T-helper 17 cell (primary cell): ENCODE measurements at places on chromosomes 2 and 18. TPM values are rescaled to one million over a fixed set of nuclear protein-coding genes. Genes with fewer than 3 reads are reported as not detected.

CD8B2 gene
- total RNA-seq = not detected

GCFC2 gene
- total RNA-seq = 17.1 TPM

POTEF gene
- total RNA-seq = not detected

TMEM178A gene
- total RNA-seq = 0.89 TPM

MERTK gene
- total RNA-seq = 0.13 TPM

RAD51AP2 gene
- not detected for total RNA-seq

OR6B2 gene
- total RNA-seq = not detected

GRCh38 chr2:10056439-10056838 is 13.1 kb downstream of the KLF11 start:
- no peak overlapping the region for H3K27ac ChIP-seq
- no peaks in the 10 kb centered on the region for H3K36me3 ChIP-seq
- H3K27me3 ChIP-seq = no peaks in the 10 kb centered on the region
- H3K4me3 ChIP-seq = no peak overlapping the region

GRCh38 chr2:121241466-121241865 is 43.5 kb downstream of the TFCP2L1 start:
- peaks cover 24% of the 10 kb centered on the region for H3K27me3 ChIP-seq
- DNase-seq = no peak
- H3K4me1 ChIP-seq = no peaks in the 10 kb centered on the region
- H3K36me3 ChIP-seq = no peaks in the 10 kb centered on the region
- H3K4me3 ChIP-seq = no peak overlapping the region

DNA sequence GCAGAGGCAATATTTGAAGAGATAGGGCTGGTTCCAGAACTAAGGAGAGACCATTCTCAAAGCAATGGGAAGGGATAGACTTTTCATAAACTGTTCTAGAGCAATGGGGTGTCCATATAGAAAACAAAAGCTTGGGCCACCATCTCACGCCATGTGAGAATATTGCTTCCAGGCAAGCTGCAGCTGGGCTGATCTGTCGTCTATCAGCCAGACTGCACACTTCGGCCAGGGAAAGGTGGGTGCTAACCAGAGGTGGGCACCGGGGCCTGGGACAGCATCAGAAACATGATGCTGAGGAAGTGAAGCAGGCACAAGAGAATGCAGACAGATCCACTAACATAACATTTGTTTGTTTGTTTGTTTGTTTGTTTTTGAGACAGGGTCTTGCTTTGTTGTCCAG is 43.7 kb downstream of the MYO7B start:
- no peak for DNase-seq
- H3K4me3 ChIP-seq = no peak overlapping the region
- H3K27me3 ChIP-seq = peaks cover 34% of the 10 kb centered on the region
- peaks cover 6% of the 10 kb centered on the region for H3K4me1 ChIP-seq
- no peaks in the 10 kb centered on the region for H3K36me3 ChIP-seq

GRCh38 chr2:128284037-128284441 is 34.6 kb downstream of the HS6ST1 start:
- H3K27me3 ChIP-seq = no peaks in the 10 kb centered on the region
- H3K36me3 ChIP-seq = no peaks in the 10 kb centered on the region
- peaks cover 12% of the 10 kb centered on the region for H3K4me1 ChIP-seq
- no peak for DNase-seq
- H3K4me3 ChIP-seq = no peak overlapping the region
- H3K27ac ChIP-seq = no peak overlapping the region

DNA sequence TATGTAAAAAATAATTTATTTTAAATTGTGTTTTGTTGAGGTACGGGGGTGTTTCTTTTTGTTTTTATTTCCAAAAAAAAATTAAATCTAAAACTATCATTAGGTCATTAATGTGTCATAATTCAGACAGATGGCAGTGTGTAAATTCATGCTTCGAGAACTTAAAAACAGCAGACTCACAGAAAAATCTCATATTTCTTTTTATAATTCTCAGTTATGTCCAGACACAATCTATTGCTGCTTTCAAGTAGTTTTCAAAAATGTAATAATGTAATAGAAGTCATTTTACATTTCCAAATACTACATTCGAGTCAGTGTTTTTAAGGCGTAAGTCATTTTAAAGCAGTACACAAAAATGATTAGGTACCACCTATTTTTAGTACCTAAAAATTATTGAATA is 14.3 kb downstream of the IKZF2 start:
- H3K36me3 ChIP-seq = no peaks in the 10 kb centered on the region
- H3K27ac ChIP-seq = no peak overlapping the region
- no peaks in the 10 kb centered on the region for H3K4me1 ChIP-seq
- no peak overlapping the region for H3K4me3 ChIP-seq
- peaks cover under 1% of the 10 kb centered on the region for H3K27me3 ChIP-seq

DNA sequence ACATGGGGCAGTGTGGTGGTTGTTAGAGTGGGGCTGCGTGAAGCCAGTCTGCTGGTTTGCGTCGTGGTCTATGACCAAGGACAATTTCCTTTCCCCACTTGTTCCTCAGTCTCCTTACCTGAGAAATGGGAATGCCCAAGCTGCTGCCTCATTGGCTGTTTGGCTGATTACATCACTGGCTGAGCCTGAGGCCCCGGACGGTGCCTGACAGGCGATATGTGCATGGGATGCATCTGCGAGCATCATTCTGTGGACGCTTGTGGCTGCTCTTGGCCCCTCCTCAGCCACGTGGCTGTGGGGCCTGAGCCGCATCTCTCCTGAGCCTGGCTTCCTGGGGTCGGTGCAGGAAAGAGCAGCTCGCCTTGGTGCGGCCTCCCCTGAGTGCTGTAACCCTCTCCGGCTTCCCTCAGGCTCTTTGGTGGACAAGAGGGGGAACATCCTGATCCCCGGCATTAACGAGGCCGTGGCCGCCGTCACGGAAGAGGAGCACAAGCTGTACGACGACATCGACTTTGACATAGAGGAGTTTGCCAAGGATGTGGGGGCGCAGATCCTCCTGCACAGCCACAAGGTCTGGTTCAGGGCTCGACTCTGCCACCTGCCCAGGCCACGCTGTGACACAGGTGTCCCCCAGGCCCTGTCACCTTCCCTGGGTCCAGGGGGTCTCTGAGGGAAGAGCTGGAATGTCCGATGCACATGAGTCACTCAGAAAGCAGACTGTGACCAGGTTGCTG is 17.2 kb downstream of the CNDP2 start:
- peaks cover 9% of the 10 kb centered on the region for H3K36me3 ChIP-seq
- DNase-seq = no peak
- H3K27ac ChIP-seq = no peak overlapping the region
- peaks cover 8% of the 10 kb centered on the region for H3K4me1 ChIP-seq

- peaks cover 68% of the 10 kb centered on the region for H3K27me3 ChIP-seq
- DNase-seq = no peak
- H3K27ac ChIP-seq = no peak overlapping the region
- H3K4me1 ChIP-seq = no peaks in the 10 kb centered on the region
- no peak overlapping the region for H3K4me3 ChIP-seq
These were observed 124.4 kb downstream of the FBXO15 start for GRCh38 chr18:74023220-74023619.

GRCh38 chr2:181431674-181432073 is 25.5 kb upstream of the ITGA4 start:
- H3K4me3 ChIP-seq = no peak overlapping the region
- H3K4me1 ChIP-seq = peaks cover 5% of the 10 kb centered on the region
- no peak for DNase-seq

GRCh38 chr18:27301615-27302378 is 116.7 kb upstream of the CHST9 start:
- H3K36me3 ChIP-seq = no peaks in the 10 kb centered on the region
- no peak overlapping the region for H3K4me3 ChIP-seq
- no peaks in the 10 kb centered on the region for H3K4me1 ChIP-seq

GRCh38 chr2:10977621-10978020 is 65.9 kb downstream of the KCNF1 start:
- H3K4me3 ChIP-seq = no peak overlapping the region
- no peak overlapping the region for H3K27ac ChIP-seq
- H3K27me3 ChIP-seq = peaks cover 40% of the 10 kb centered on the region
- DNase-seq = no peak

DNA sequence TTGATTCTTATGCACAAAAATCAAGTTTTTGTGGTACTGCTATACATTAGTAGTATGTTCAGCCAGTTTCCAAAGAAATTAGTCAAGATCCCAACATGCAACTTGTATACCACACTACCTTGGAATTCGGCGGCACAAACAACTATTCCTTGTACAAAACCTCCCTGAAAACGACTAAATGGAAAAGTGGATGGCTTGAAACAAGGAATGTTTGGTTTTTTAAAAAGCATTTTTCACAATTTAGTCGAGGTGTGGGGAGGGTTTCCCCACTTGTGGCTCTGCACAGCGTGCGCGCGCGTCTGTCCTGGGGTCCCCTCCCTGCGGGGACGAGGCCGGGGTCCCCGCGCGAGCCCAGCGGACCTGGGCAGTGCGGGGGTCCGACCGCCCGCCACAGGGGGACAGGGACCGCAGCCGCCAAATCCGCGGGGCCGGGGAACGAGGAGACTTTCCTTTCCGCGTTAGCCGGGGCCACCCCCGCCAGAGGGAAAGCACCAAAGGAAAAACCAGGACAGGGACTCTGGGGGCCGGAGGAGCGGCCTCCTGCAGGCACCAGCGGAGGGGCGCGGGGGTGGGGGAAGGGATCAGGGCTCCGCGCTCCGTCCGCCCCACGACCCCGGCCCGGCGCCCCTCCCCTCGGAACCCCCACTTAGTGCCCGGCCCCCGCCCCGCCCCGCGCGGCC is 534 bp upstream of the SOCS6 start:
- no peaks in the 10 kb centered on the region for H3K36me3 ChIP-seq
- peak overlapping the region; percentile 63 for H3K4me3 ChIP-seq
- peaks cover 49% of the 10 kb centered on the region for H3K27me3 ChIP-seq
- H3K4me1 ChIP-seq = no peaks in the 10 kb centered on the region

GRCh38 chr18:30094556-30094955 is 948.0 kb downstream of the DSC3 start:
- no peak overlapping the region for H3K27ac ChIP-seq
- H3K36me3 ChIP-seq = no peaks in the 10 kb centered on the region
- no peaks in the 10 kb centered on the region for H3K27me3 ChIP-seq
- no peak overlapping the region for H3K4me3 ChIP-seq
- DNase-seq = no peak

DNA sequence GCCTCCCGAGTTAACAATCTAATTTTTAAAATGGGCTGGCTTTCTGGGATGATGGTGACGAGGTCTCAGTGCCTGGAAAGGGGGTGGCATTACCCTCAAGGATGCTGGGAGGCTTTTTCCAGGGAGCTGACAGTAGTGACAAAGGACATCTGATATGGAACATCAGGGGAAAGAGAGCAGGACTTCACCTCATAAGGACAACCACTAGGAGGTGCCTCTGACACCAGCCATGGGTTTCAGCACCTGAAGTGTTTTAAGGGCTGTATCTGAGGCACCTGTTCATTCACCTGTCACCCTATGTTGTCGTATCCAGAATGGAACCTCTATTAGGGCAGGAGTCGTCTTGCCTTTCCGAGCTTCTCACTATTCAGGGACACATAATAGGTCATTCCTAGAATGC is 10.8 kb downstream of the IL36B start:
- H3K27ac ChIP-seq = no peak overlapping the region
- no peak overlapping the region for H3K4me3 ChIP-seq
- peaks cover 2% of the 10 kb centered on the region for H3K4me1 ChIP-seq
- H3K27me3 ChIP-seq = peaks cover 18% of the 10 kb centered on the region
- H3K36me3 ChIP-seq = peaks cover 2% of the 10 kb centered on the region
- DNase-seq = no peak

GRCh38 chr2:203909261-203909967 is 27.1 kb upstream of the ICOS start:
- peaks cover 18% of the 10 kb centered on the region for H3K4me1 ChIP-seq
- H3K4me3 ChIP-seq = peak overlapping the region; percentile 80
- H3K27ac ChIP-seq = peak overlapping the region; percentile 51
- H3K36me3 ChIP-seq = no peaks in the 10 kb centered on the region
- no peak for DNase-seq
- peaks cover 6% of the 10 kb centered on the region for H3K27me3 ChIP-seq

GRCh38 chr2:28674062-28674712 is 77.4 kb upstream of the PPP1CB start:
- DNase-seq = no peak
- peaks cover 2% of the 10 kb centered on the region for H3K36me3 ChIP-seq
- no peak overlapping the region for H3K27ac ChIP-seq
- no peaks in the 10 kb centered on the region for H3K4me1 ChIP-seq

DNA sequence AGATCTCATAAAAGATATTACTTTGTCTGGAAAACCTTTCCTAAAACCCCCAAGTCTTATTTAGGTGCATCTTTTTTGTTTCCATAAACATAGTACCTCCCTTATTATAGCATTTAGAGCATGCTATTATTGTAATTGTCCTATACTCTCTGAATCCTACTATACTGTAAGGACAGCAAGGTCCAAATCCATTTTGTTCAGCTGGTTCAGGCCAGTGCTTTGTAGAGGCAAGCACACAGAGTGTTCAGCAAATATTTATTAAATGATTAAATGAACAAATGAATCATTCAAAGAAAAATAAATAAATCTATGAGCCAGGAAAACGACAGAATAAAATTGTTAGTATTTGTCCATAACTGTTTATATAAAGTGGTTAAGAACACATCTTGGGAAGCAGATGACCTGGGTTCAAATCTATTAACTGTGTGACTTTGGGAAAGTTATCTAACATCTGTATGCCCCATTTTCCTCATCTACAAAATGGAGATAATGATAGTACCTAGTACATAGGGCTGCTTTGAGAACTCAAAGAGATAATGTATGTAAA is 86.0 kb downstream of the COL3A1 start:
- H3K36me3 ChIP-seq = no peaks in the 10 kb centered on the region
- DNase-seq = no peak
- H3K27ac ChIP-seq = no peak overlapping the region

GRCh38 chr2:239668042-239668441 is 267.2 kb upstream of the HDAC4 start:
- no peaks in the 10 kb centered on the region for H3K36me3 ChIP-seq
- H3K27ac ChIP-seq = no peak overlapping the region
- H3K4me1 ChIP-seq = no peaks in the 10 kb centered on the region
- H3K4me3 ChIP-seq = no peak overlapping the region

GRCh38 chr18:60279391-60279790 is 93.2 kb downstream of the MC4R start:
- H3K27me3 ChIP-seq = no peaks in the 10 kb centered on the region
- no peak for DNase-seq

- no peak overlapping the region for H3K27ac ChIP-seq
- H3K27me3 ChIP-seq = peaks cover 35% of the 10 kb centered on the region
- no peak overlapping the region for H3K4me3 ChIP-seq
- H3K36me3 ChIP-seq = no peaks in the 10 kb centered on the region
- no peak for DNase-seq
- no peaks in the 10 kb centered on the region for H3K4me1 ChIP-seq
These were observed 362.2 kb upstream of the SLC14A2 start for GRCh38 chr18:45253056-45253565.

- H3K4me3 ChIP-seq = no peak overlapping the region
- H3K27ac ChIP-seq = no peak overlapping the region
- H3K4me1 ChIP-seq = peaks cover 10% of the 10 kb centered on the region
- peaks cover 15% of the 10 kb centered on the region for H3K27me3 ChIP-seq
- DNase-seq = no peak
These were observed 89.0 kb downstream of the MARCHF4 start for GRCh38 chr2:216283038-216283900.
